LHCN-M2 (cell line): ENCODE measurements at places on chromosomes 4 and X. TPM values are rescaled to one million over a fixed set of nuclear protein-coding genes. Genes with fewer than 3 reads are reported as not detected.

GRCh38 chrX:19886375-19886774, 1.0 kb downstream of the SH3KBP1 start:
- DNase-seq: no peak

CT45A2 gene
- total RNA-seq: not detected in 2 replicates

MAGEC3 gene
- 0.23 TPM in 1 of 2 replicates, not detected in the other for total RNA-seq

GPR50 gene
- not detected in 2 replicates for total RNA-seq

RBMXL3 gene
- total RNA-seq: not detected in 2 replicates

- DNase-seq: peak; percentile 8
Observed at GRCh38 chrX:132631579-132632232, 142.9 kb upstream of the MBNL3 start.

DNA sequence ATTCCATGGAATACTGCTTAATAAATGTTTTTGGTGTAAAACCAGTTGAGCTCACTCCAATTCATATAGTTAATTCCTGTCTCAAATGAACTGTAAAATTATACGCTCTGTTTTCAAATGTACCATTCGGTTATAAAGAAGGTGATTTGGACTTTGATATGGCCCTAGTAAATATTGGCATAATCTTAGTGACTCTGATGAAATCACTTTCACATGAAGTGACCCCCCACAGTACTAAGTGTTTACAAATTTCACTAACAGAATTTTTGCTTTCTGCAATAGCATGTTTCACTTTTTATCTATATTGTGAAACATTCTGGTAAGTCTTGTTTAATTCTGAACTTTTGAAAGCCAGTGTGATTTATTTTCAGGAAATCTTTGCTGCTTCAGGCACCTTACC, 10.9 kb downstream of the GC start:
- no peak for DNase-seq

GRCh38 chrX:8272821-8273220, 101.8 kb upstream of the VCX2 start:
- no peak for DNase-seq

FDCSP gene
- total RNA-seq: not detected in 2 replicates

DNA sequence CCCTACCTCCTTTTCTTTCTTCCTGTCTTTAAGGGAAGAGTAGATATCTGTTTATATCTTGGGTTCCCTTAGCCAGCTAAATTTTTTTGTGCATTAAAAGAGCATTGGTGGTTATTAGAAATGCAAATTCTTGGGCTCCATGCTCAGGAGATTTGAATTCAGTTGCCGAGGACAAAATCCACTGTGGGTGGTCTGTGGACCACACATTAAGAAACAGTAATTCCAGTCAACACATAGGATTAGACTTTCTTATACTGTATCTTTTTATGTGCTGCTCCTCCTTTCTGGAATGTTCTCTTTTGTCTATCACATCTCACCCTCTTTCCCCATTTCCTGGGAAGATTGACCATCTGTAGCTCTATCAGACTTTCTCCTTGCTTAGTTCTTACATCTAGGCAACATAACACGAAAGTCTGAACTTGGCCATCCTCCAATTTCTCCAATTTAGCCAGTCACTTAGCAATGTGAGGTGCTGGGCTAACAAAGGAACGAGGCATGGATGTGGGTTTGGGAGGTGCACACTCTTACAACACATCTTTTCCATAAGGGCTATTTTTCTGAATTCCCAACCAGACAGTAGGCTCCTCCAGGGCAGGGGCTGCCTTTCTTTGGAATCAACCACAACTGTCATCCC, 5.3 kb upstream of the PDLIM3 start:
- DNase-seq: no peak

NPNT gene
- total RNA-seq: not detected in 2 replicates

DNA sequence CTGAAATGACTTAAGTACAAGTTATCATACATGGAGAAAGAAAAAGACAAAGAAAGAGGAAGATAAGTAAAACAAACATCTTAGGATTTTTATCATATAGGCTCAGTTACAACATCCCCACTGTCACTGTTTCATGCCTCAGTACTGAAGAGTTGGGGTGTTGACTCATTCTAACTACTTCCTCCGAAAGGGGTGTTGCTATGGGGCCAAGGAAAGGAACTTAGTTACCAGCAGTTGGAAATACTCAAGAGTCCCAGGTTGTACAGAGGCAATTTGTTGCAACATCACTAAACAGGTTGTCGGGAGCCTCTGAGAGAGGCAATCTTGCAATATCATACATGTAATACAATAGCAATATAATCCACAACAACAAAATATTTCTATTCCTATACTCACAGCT, 1264.7 kb downstream of the PCDH7 start:
- DNase-seq: no peak

ZDHHC15 gene
- 2.8 and 3.6 TPM in 2 replicates for total RNA-seq

MGAT4D gene
- not detected in 2 replicates for total RNA-seq

UGT2B11 gene
- total RNA-seq: not detected in 2 replicates

AMTN gene
- total RNA-seq: 0.46 TPM in 1 of 2 replicates, not detected in the other

DNA sequence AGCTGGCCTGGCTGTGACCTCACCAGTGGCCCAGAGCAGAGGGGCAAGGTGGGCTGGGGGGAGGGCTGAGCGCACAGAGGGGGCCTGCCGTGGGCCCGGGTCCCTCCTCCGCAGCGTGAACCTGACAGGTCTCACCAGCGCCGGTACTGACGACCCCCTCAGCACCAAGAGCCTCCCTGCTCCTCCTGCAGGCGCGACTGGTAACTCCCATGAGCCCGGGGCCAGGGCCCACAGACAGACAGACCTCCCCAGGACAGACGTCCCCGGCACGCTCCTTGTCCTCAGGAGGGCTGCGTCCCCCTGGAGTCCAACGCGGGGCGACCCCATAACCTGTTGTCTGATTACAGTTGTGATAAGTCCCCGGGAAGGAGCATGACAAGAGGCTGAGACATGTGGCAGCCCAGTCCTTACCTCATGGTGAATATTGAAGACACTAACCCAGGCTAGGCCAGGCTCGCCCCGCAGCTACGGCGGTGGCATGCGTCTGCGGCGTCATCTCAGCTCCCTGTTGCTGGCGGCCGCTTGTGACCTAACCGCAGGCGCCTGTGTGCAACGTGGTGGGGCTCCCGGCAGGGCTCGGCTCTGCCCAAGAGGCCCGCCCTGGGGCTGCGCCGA, 8.5 kb downstream of the AKAP17A start:
- no peak for DNase-seq

- no peak for DNase-seq
Observed at GRCh38 chrX:53716328-53717088, 30.0 kb upstream of the HUWE1 start.

DNA sequence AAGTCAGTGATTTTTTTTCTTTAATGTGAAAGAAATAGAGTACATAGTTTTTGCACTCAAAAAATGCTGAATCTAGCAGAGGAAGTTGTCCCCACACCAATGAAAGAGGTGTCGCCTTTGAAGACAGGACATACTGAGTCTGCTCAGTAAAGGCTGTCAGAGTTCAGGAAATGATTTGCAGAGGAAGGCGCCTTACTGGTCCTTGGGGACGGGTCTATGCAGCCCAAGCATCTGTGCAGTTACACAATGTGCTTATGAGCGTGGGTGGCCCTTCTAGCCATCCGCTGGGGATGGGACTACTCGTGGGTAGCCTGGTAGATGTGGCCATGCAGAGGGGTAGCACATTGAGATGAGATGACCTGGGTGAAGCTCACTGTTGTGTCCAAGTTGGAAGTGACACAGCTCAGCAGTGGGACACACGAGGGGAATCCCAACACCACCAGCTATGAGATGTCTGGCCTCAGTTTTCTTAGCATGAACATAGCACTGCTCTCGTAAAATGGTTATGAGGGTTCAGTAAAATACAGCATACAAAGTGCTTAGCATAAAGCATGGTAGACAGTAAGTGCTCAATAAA, 116.5 kb upstream of the RBPJ start:
- DNase-seq: no peak

DNA sequence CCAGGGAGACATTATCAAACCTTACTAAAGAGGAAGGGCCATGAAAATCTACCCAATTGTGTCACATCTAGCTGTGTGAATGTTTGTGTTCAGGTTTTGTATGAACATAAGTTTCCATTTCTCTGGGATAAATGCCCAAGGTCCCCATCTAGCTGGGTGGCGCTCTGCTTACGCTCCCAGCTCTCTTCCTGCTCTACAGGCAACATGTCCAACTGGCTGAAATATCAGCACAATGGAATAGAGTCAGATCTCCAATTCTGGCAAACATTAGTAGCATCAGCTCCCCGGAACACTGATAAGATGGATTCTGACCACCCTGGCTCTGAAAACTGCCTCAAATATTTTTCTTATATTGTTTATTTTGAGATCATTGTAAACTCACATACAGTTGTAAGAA, 74.8 kb downstream of the IRF2 start:
- DNase-seq: no peak

DNA sequence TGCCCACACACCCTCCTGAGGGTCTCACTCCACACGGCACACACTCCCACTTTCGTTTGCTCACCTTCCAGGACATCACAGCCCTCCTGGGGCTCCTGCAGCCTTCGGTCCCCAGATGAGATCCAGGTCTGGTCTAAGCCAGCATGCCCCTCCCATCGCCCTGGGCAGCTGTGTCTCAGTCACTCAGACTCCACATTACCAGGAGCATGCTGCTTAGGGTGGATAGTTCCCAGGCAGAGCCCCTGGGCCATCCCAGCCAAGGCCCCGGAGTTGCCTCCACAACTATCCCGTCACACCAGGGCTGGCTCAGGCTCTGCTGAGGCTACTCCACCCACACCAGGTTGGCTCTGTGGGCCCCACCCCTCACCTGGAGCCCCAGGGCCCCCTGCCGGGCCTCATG, 50.4 kb upstream of the PSAPL1 start:
- no peak for DNase-seq

NKAP gene
- 4.2 and 4.8 TPM in 2 replicates for total RNA-seq

ZCCHC18 gene
- 0.64 TPM in 1 of 2 replicates, not detected in the other for total RNA-seq

GRCh38 chr4:155001251-155001650, 207.2 kb upstream of the NPY2R start:
- DNase-seq: no peak

- DNase-seq: no peak
Observed at GRCh38 chrX:46617906-46618305, 44.3 kb downstream of the CHST7 start.

GRCh38 chr4:14152834-14153519, 525.5 kb upstream of the BOD1L1 start:
- DNase-seq: no peak

UPF3B gene
- total RNA-seq: 2.4 and 3.7 TPM in 2 replicates

DNA sequence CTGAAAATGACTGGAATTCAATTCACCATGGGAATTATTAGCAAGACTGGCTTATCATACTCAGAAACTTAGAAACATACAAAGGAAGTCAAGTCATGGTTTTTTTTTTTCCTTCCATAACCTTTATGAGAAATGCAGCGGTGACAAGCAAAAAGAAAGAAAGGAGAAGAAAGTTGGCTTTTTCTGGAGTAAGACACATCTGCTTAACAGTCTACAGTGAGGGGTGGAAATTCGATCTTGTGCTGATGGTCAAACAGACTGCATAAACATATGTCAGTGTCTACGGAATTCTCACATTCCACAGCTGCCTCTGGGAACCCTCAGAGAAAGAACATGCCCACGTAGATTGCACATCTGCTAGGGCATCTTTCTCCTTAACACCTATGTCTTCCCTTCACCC, 54.6 kb downstream of the PROM1 start:
- DNase-seq: peak; percentile 69

- peak; percentile 72 for DNase-seq
Observed at GRCh38 chrX:11557120-11557519, 108.6 kb downstream of the ARHGAP6 start.

DNA sequence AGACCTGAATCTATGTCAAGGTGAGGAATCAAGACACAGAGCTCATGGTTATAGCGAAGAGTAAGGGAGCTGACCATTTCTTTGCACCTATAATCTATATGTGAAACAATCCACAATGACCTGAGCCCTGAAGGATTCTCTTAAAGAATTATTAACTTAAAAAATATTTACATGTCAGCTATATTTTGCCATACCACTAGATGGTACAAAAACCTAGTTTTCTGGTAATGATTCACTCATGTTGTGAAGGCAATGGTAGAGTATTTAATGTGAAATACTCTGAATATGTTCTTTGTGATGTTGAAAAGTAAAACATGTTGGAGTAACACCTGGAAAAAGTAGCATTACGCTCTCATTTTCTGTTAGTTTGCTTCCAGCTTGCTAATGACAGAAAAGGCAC, 40.0 kb downstream of the VGLL1 start:
- no peak for DNase-seq

DNA sequence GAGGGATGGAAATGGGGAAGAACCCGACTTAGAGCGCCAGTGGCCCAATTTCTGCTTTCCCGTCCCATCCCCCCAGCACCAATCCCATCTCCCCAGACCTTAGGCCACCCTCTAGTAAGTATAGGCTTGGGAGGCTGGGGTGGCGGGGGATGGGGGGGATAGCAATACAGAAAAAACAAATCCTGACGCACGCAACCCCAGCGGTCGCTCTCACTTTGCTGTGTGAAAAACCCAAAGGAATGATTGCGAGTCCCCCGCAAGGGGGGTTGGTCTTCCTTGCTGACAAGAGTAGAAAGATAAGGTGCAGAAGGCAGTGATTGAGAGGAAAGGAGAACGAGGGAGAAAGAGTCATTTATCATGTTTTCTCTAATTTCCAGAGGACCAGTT, 863 bp downstream of the CPE start:
- no peak for DNase-seq

- no peak for DNase-seq
Observed at GRCh38 chrX:80317646-80318045, 102.6 kb upstream of the TENT5D start.

- no peak for DNase-seq
Observed at GRCh38 chrX:45050558-45050957, 150.1 kb downstream of the DIPK2B start.

- DNase-seq: no peak
Observed at GRCh38 chr4:3656416-3657356, 109.5 kb upstream of the ADRA2C start.

- DNase-seq: peak; percentile 49
Observed at GRCh38 chr4:175946472-175947116, 119.0 kb upstream of the WDR17 start.

GRCh38 chrX:150049647-150050046, 111.4 kb upstream of the EOLA2 start:
- DNase-seq: no peak

ZNF518B gene
- 6.1 TPM in 2 replicates for total RNA-seq

- DNase-seq: peak; percentile 23
Observed at GRCh38 chr4:24160358-24160757, 270.5 kb upstream of the PPARGC1A start.

- DNase-seq: no peak
Observed at GRCh38 chr4:87575408-87575807, 32.9 kb upstream of the DSPP start.

ARMCX4 gene
- total RNA-seq: 0.92 and 1.2 TPM in 2 replicates

ARSJ gene
- 40.7 and 46.1 TPM in 2 replicates for total RNA-seq

GRCh38 chr4:26727844-26728243, 132.8 kb upstream of the STIM2 start:
- DNase-seq: no peak

- DNase-seq: no peak
Observed at GRCh38 chr4:83276299-83277040, 8.1 kb downstream of the COQ2 start.
